ENCODE measurements at places on chromosomes 5 and 9. TPM values are rescaled to one million over a fixed set of nuclear protein-coding genes. Genes with fewer than 3 reads are reported as not detected.

IL31RA gene
- 3.1 TPM for total RNA-seq

GRCh38 chr9:14730461-14730898 lies 7.9 kb upstream of the CER1 start:
- no peak for DNase-seq

- no peak for DNase-seq
Measured at GRCh38 chr5:169860585-169860984, 119.7 kb downstream of the INSYN2B start.

GRCh38 chr5:15238006-15238405 lies 262.0 kb upstream of the FBXL7 start:
- DNase-seq: no peak

- DNase-seq: no peak
Measured at GRCh38 chr5:147093138-147093537, 141.7 kb upstream of the STK32A start.

Measured in Panc1 (cell line).